ENCODE measurements at places on chromosomes 6 and 20. TPM values are rescaled to one million over a fixed set of nuclear protein-coding genes. Genes with fewer than 3 reads are reported as not detected.

NFKBIE gene
- total RNA-seq, result 2.7 TPM

GJA1 gene
- total RNA-seq, result 563 TPM

RCAN2 gene
- total RNA-seq, result 2.3 TPM

MAD2L1BP gene
- total RNA-seq, result 12.5 TPM

HSPA12B gene
- total RNA-seq, result not detected

ZBTB12 gene
- total RNA-seq, result 7.6 TPM

RALGAPB gene
- total RNA-seq, result 33.8 TPM

DACT2 gene
- 0.07 TPM for total RNA-seq

Measured in smooth muscle cell of the pulmonary artery (primary cell).